ENCODE measurements at places on chromosomes 7 and 10.

DNA sequence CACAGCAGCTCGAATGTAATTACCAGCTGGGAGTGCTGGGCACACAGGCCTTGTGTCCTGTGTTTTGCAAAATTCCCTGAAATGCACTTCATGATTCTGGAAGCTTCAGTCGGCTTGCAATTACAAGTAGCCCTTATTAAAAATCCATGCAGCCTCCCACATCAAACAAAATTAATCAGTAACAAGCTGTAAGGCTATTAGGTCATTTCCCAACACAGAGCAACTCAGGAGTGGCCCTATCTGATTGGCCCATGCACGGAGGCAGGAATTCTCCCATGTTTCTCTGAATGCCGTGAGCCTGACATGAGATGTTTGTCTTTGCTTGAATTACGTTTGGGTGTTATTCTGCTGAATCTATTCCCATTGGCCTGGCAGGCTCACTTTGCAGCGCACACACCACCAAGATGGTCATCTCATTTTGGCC, 36.9 kb downstream of the FOXL3 start:
- DNase-seq: no peak

GRCh38 chr10:69738858-69739435, 62.8 kb upstream of the COL13A1 start:
- DNase-seq: no peak

DNA sequence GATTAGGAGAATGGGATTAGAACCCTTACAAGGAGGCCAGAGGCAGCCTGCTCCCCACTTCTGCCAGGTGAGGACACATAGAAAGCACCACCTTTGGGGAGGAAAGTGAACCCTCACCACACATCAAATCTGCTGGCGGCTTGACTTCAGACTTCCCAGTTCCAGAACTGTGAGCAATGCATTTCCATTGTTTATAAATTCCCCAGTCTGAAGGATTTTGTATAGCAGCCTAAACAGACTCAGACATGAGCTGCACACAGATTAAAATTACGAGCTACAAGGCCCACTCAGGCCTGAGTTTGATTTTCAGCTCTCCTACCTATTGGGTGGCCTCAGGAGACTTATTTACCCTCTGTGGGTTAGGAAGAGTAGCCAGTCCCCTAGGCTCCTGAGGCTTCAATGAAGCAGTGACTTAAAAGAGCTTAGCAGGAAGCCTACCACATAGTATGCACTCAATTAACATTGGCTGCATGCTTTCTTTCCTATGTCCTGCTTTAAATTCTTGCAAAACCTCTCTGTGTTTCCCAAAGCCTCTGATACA, 350.7 kb upstream of the ZMIZ1 start:
- DNase-seq: no peak

DNA sequence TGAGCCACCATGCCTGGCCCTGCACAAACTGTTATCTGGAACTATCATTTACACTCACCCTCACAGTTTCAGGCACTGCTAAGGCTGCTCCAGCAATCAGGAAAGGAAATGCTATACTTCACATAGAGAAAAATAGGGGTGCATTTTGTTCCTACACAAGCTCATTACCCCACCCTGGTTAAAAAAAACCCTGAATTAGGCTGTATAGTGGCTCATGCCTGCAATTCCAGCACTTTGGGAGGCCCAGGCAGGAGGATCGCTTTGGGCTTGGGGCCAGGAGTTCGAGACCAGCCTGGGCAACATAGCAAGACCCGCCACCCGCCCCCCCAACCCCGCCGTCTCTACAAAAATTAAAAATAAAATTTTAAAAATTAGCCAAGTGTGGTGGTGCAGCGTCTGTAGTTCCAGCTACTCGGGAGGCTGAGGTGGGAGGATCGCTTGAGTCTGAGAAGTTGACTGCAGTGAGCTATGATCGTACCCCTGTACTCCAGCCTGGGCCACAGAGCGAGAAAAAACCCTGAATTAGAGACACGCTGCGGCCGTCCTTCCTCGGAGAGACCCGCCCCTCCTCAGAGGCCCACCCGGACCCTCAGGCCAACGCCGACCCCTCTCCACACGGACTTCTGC, 539 bp downstream of the PTCD1 start:
- DNase-seq: no peak

- no peak for DNase-seq
Measured at GRCh38 chr10:83725567-83725966, 413.7 kb upstream of the GHITM start.

GRCh38 chr10:92464364-92464763, 109.5 kb downstream of the IDE start:
- no peak for DNase-seq

GRCh38 chr7:82534684-82535083, 91.1 kb upstream of the CACNA2D1 start:
- no peak for DNase-seq

DNA sequence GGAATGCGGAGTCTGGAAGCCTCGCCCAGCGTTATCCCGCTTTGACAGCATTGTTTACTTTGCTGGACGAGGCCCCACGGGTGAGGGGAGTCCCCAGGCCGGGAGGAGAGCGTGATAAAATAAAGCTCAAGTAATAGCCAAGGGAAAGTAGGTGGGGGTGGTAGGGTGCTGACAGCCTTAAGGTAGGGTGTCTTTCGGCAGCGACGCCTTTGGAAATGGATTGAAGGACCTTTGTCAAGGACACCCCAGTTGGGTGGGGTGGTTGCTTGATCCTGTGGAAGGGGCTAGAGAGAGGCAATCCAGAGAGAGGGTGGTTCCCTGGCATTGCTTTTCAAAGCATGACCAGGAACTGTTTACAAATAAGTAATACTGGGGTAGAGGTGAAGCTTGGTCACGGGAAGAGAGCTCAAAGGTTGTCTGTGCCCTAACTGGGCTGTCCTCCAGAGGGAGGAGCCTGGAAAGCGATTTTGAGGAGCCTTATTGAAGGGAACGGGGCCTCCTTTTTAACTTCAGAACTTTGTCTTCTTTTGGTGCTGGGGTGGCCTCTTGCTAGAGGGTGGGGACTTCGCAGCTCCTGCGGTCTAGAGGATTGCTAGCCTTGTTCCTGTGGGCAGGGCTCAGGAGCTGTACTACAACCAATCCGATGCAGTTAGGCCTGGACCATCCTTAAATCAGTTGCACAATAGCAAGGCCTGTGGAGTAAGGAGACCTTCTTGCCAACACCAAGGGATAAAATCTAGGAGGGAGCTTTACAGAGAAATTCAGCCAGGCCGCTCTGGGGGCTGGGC, 1.3 kb downstream of the EIF4EBP2 start:
- DNase-seq: no peak

DNA sequence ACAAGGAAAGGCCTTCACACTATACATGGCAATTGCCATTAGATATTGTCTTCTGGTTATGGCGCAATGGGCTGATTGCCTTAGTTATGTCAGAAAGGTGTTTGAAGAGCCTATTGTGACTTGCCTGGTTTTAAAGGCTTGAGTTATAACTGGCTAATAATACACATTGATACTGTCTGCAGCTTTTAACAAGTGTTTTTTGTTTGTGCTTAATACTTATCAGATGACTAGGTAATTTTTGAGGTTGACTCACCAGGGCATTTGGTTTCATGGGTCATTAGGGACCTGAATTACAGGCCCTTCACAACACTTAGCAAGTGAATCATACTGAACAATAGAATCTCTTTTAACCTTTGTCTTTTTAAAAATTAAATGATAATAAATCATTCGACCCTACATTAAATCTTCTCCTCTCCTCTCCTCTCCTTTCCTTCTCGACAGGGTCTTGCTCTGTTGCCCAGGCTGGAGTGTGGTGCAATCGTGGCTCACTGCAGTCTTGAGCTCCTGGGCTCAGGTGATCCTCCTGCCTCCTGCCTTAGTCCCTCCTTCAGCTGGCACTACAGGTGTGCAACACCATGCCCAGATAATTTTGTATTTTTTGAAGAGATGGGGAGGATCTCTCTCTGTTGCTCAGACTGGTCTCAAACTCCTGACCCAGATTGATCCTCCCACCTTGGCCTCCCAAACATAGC, 196.3 kb downstream of the JCAD start:
- DNase-seq: no peak

GRCh38 chr7:151248346-151249033, at the start of gene SMARCD3:
Gene SMARCD3, minus strand, starts transcription at chr7:151248694. Its CDS starts 132 bp downstream, at chr7:151248562.
- no peak for DNase-seq

DNA sequence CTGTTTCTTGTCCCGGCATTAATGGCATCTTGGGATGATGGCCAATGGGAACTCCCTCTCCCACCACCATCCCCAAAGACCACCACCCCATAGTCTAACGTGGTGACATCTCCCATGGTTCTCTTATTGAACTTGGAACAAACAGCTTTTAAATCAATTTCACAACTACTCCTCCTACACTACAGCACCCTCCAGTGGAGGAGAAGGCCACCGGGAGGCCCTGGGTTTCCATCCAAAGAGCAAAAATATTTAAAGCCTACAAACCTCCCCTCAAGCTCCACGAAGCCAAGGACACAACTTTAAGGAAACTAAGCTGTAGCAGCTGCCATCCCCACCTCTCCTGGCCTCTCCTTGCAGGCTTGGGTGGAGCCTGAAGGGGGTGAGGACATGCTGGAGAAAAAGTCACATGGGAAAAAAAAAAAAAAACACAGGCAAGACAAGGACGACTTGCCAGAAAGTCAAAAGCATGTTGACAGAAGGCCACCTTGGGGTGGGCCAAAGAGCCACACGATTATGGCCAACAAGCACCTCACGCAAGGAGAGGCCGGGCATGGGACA, 94.0 kb upstream of the LANCL2 start:
- DNase-seq: no peak

DNA sequence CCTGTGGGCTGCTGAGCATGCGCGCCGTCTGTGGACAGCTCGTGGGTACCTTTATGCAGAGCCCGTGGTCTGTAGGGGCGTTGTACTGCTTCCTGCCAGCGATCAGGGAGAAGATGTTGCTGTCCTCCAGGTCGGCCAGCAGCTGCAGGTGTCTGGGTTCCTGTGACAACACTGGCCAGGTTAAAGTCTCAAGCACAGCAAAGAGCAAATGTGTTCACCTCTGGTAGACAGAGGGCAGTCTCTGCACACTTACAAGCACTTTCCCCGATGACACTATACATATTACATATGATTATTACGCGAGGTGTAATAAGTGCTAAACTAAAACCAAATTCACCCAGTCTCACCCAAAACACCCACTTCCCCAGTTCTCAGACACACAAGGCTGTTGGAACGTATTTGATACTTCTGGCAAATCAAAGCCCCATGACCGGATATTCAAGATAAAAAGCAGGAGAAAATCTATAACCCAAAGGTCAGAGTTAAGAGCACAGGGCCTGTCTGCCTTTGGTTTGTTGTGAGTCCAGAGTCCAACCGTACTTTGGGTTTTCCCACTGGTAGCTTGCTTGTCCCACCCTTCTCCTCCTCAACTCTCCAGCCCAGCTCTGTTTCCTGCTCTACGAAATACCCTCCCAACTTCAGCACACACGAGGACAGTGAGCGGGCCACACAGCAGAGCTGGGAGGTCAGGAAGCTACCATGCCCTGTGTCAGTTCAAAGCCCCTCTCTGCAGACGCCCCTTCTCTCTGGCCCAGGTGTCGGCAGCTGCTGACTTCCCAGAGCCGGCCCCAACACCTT, 49.7 kb upstream of the DDC start:
- no peak for DNase-seq
